Keratinocyte (primary cell): ENCODE measurements at places on chromosomes 13 and 19.
A peak's percentile ranks its signal among the peaks of the same experiment; 100 is the strongest.

GRCh38 chr19:29212648-29213573 lies at the start of gene UQCRFS1:
UQCRFS1 (minus strand) TSS chr19:29213151; CDS start chr19:29213118, 33 bp downstream.
- DNase-seq, result peak; percentile 42
- no peaks in the 10 kb centered on the region for H3K27me3 ChIP-seq
- peak within 1 kb of the TSS; percentile 92 for H3K27ac ChIP-seq
- peaks cover 5% of the 10 kb centered on the region for H3K4me1 ChIP-seq
- H3K36me3 ChIP-seq, result no peaks in the 10 kb centered on the region

DNA sequence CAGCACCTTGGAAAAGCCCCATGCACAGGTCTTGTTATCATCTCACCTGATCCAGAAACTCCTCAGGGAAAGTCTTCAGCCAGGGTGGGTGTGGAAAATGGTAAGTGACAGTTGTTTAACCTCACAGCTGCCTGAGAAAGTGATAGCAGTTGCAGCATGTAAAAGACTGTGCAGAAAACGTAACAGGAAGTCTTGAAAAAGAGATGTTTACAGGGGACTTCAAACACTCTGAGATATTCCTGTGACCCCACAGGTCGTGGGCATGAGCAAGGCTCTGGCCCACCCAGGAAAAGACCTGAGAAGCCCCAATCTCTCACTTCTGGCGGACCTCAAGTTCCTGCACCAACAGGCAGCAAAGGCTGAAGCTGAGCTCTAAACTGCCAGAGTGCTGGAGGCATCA lies 826.9 kb downstream of the UQCRFS1 start:
- H3K36me3 ChIP-seq, result no peaks in the 10 kb centered on the region
- no peak for DNase-seq
- no peak overlapping the region for H3K27ac ChIP-seq
- no peaks in the 10 kb centered on the region for H3K4me1 ChIP-seq
- H3K27me3 ChIP-seq, result no peaks in the 10 kb centered on the region

DNA sequence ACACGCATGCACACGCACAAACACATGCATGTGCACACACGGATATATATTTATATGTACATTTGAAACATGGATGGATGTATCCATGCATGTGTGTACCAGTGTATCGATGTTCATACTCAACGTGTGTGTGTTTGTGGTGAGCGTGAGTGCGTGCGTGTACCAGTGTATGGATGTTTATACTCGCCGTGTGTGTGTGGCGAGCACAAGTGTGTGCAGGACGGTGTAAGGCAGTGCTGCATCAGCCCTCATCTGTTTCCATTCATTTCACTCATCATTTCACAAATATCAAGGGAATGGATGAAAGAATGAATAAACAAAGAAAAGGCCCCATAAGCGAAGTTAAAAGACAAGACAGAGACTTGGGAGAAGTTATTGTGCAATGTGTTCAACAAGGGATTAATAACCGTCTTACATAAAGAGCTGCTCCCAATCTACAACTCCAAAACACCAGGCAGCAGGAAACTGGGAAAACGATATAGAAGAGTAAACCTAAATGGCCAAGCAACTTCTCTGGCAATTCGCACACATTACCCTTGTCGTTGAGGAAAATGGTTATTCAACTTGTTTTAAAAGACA lies 21.7 kb upstream of the MIER2 start:
- H3K4me3 ChIP-seq, result no peak overlapping the region
- DNase-seq, result no peak
- no peaks in the 10 kb centered on the region for H3K4me1 ChIP-seq
- no peak overlapping the region for H3K27ac ChIP-seq
- H3K36me3 ChIP-seq, result no peaks in the 10 kb centered on the region

- H3K36me3 ChIP-seq, result no peaks in the 10 kb centered on the region
- no peak overlapping the region for H3K27ac ChIP-seq
- H3K27me3 ChIP-seq, result no peaks in the 10 kb centered on the region
- H3K4me3 ChIP-seq, result peak overlapping the region; percentile 40
These were observed 31.6 kb downstream of the CCNE1 start for GRCh38 chr19:29843180-29844051.

GRCh38 chr13:46569456-46569855 lies 16.5 kb downstream of the LRCH1 start:
- H3K27me3 ChIP-seq, result no peaks in the 10 kb centered on the region
- DNase-seq, result no peak
- H3K36me3 ChIP-seq, result peaks cover 2% of the 10 kb centered on the region
- H3K27ac ChIP-seq, result no peak overlapping the region
- peaks cover 7% of the 10 kb centered on the region for H3K4me1 ChIP-seq

- H3K27ac ChIP-seq, result no peak overlapping the region
- H3K27me3 ChIP-seq, result no peaks in the 10 kb centered on the region
- no peaks in the 10 kb centered on the region for H3K4me1 ChIP-seq
- no peak for DNase-seq
These were observed 73.2 kb upstream of the MLNR start for GRCh38 chr13:49146950-49147355.

GRCh38 chr19:30214651-30215051 lies 157.5 kb upstream of the ZNF536 start:
- DNase-seq, result no peak
- no peaks in the 10 kb centered on the region for H3K27me3 ChIP-seq
- no peak overlapping the region for H3K27ac ChIP-seq
- H3K4me1 ChIP-seq, result no peaks in the 10 kb centered on the region
- H3K36me3 ChIP-seq, result no peaks in the 10 kb centered on the region
- no peak overlapping the region for H3K4me3 ChIP-seq

- DNase-seq, result no peak
- H3K27ac ChIP-seq, result no peak overlapping the region
- peaks cover 25% of the 10 kb centered on the region for H3K4me1 ChIP-seq
- no peak overlapping the region for H3K4me3 ChIP-seq
These were observed 64.2 kb upstream of the UBL3 start for GRCh38 chr13:29914581-29914980.

DNA sequence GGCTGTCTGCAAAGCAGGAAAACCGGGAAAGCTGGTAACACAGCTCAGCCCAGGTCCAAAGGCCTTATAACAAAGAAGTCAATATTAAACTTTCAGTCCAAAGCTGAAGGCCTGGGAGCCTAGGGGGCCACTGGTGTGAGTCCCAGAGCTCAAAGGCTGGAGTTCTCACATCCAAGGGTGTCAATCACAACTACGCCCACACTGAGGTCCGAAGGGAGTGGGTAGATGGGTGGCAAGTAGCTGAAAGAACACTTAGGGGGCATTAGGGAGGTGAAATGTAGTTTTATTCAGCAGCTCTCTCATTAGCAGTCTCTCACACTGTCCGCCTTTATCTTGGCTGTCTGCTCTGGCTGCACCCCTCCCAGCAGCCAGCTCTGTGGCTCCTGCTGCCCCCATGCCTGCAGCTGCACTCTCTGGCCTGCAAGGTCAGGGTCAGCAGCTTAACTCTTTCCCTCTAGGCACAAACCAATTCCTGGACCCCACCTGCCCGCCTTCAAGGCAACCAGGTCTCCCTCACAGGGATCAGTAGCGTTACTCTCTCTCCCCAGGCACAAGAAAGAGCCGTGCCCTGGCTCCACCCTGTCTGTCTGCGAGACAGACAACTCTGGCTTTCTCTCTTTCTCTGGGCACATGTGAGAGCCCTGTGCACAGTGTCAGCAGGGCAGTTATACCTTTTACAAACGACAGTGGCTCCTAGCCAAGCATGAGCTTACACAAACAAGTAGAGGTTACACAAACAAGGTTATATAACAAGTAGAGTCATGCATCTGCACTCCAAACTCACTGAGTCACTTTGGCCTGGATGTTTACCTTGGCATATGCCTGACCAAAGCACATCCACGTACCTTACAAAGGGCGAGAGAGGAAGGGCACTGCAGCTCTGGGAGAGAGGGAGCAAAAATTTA lies 249.4 kb upstream of the PCDH20 start:
- H3K27me3 ChIP-seq, result no peaks in the 10 kb centered on the region
- no peak overlapping the region for H3K4me3 ChIP-seq
- H3K4me1 ChIP-seq, result no peaks in the 10 kb centered on the region

- H3K27ac ChIP-seq, result peak within 1 kb of the TSS; percentile 70
- peaks cover 2% of the 10 kb centered on the region for H3K36me3 ChIP-seq
- H3K4me3 ChIP-seq, result peak within 1 kb of the TSS; percentile 91
- H3K4me1 ChIP-seq, result no peaks in the 10 kb centered on the region
These were observed at the start of gene ZNF155 for GRCh38 chr19:43983912-43984686. ZNF155 (plus strand) TSS chr19:43984188; CDS start chr19:43988544, 4,356 bp downstream.
